ENCODE measurements at places on chromosomes 13 and 19. TPM values are rescaled to one million over a fixed set of nuclear protein-coding genes. Genes with fewer than 3 reads are reported as not detected.

ZNF132 gene
- total RNA-seq, result 0.24 TPM

C1QTNF9B gene
- not detected for total RNA-seq

DNA sequence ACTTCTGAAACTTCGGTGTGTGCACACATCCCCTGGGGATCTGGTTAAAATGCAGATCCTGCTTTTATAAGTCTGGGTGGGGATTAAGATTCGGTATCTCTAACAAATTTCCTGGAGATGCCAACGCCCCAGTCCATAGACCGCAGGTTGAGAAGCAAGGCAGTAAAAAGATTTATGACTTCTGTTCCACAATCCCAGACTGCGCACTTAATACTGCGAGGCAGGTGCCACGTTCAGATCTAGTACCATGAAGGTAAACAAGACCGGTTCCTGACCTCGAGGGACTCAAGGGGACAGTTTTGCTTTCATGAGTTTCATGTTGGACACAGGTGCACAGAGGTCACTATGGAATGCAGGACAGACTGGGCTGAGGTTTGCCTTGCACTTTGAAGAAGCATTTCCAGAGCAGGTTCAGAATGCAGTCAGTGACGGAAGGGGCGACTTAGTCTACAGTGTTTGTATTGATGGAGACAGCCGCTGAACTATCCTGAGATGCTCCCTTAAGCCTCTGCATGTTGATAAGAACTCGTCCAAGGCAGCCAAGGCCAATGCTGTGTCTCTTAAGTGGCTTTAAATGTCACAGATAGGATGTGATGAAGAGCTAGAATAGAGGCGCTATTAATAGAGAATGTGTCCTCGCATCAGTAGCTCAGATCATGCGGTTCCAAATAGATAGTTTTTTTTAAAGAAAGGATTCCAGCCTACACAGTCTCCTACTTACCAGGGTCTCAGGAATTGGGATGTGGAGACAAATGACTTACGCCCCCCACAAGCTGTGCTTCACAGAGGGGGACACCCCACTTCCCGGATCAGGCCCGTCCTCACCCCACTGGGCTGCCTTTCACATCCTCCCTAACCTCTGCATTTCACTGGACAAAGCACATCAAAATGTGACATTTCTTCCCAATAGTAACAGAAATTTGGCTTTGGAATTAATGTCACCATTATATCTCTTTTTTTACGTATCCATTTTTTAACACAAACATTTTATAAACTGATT lies 97.1 kb upstream of the IRS2 start:
- no peak for DNase-seq

GRCh38 chr19:50383001-50383851 lies 921 bp upstream of the POLD1 start:
- peak; percentile 49 for DNase-seq

DNA sequence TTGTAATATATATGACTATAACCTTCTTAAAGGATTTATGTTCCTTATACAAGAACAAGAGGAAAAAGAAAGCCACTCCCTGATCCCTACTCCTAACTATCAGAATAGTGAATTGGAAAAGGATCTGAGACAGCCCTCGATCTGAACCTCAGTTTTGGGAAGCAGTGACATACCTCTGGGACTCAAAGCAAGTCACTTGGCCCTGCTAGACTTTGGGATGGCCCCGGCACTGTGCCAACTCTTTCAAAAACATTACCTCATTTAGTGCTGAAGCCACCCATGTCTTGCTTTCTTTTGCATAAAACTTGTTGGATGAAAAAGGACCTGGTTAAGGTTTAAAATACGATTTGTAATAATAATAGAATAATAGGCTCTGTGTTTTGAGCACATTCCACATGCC lies 447.3 kb downstream of the FGF9 start:
- DNase-seq, result no peak

DNA sequence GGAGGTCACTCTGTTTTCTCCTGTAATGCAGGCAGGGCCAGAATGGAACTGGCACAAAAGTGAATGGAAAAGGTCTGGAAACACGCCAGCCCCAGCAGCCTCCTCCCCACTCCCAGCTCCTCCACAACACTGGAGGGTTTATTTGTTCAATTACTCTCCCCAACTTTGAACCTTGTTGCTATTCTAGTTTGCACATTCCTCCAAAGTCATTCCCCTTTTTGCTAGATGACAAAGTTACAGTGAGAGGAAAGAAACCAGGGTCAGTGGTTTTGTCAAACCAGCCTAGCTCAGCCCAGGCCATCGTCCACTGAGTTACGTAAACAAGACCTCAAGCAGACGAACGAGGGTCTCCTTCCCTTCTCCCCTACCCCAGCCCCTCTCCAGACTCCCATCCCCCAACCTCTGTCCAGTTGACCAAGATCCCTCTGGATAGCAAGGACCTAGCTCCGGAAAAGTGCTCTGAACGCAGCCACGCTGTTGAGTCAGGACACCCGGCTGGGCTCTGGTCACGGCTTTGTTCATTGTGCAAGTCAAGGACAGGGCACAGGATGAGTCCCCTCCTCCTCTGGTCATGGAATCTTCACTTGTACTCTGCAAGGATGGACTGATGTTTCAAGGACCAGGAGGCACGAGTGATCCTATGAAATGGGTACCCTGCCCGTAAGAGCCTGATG lies 180.0 kb downstream of the USP12 start:
- DNase-seq, result no peak

GRCh38 chr19:3975637-3976087 lies 4.8 kb upstream of the DAPK3 start:
- peak; percentile 33 for DNase-seq

- DNase-seq, result no peak
These were observed 2.0 kb downstream of the FBL start for GRCh38 chr19:39843919-39844793.
